ENCODE measurements at places on chromosomes 7 and 10. TPM values are rescaled to one million over a fixed set of nuclear protein-coding genes. Genes with fewer than 3 reads are reported as not detected.

Gene CCL24
- 0.53 TPM for total RNA-seq

Gene ITGA8
- total RNA-seq: 0.65 TPM

Gene ADAM22
- 0.79 TPM for total RNA-seq

Gene ZNF248
- total RNA-seq: 6.4 TPM

Gene TMEM229A
- not detected for total RNA-seq

Gene CHST15
- 27.0 TPM for total RNA-seq

Gene RAPGEF5
- total RNA-seq: 140 TPM

Gene NACAD
- 0.66 TPM for total RNA-seq

Gene AVL9
- total RNA-seq: 44.7 TPM

Gene ARHGEF35
- 0.53 TPM for total RNA-seq

Gene OR9A2
- not detected for total RNA-seq

Gene PIK3AP1
- 0.40 TPM for total RNA-seq

Gene CCSER2
- total RNA-seq: 50.8 TPM

Gene SNCG
- 21.4 TPM for total RNA-seq

Gene OR2A12
- not detected for total RNA-seq

Gene FLNC
- total RNA-seq: 93.9 TPM

Gene SORBS1
- total RNA-seq: 0.93 TPM

Gene PLOD3
- total RNA-seq: 69.5 TPM

Gene LIPM
- not detected for total RNA-seq

Gene ZNF804B
- not detected for total RNA-seq

Gene AS3MT
- 1.8 TPM for total RNA-seq

Gene EGFR
- total RNA-seq: 5.1 TPM

Gene AZGP1
- total RNA-seq: not detected

Gene ATXN7L1
- total RNA-seq: 10.0 TPM

Gene HKDC1
- total RNA-seq: 0.93 TPM

Gene PTPN20
- total RNA-seq: 0.57 TPM

Gene EPO
- not detected for total RNA-seq

Gene MET
- total RNA-seq: 103 TPM

Gene OLAH
- total RNA-seq: not detected

Gene GRB10
- total RNA-seq: 131 TPM
